ENCODE measurements at places on chromosomes 4 and X.

- no peak for DNase-seq
These were observed 4.4 kb downstream of the PRDM5 start for GRCh38 chr4:120918092-120918491.

DNA sequence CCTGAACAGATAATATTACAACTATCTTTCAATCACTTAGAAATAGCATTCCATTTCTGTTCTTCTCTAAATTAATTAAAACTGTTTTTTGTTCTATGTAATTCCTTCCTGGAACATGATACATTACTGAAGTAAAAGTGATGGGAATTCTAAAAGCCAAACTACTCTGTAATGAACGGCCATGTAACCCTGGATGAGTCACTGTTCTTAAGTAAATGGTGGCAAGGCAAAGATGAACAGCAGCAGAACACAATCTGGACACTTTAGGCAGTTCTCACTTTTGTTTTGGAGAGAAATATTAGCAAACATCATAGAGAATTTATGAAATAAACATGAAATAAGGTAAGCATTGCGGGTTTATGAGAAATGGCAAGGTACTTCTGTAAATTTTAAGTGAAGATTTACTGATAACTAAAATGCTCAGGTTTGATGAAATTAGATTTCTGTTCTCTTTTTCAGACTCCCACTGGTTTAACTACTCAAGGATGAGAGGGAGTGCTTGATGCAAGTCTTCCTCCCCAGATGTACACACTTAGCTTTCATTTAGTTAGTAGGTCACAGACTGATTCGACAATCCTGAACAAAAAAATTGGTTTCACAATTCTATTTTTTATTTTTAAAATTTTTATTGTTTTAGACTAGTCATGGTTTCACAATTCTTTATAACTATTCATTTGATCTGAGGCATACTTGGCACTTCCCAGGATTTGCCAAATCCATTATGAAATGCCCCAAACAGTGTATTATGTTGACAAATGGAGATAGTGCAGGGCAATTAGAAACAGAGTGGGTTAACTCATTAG, 964 bp upstream of the GPR82 start:
- no peak for DNase-seq

DNA sequence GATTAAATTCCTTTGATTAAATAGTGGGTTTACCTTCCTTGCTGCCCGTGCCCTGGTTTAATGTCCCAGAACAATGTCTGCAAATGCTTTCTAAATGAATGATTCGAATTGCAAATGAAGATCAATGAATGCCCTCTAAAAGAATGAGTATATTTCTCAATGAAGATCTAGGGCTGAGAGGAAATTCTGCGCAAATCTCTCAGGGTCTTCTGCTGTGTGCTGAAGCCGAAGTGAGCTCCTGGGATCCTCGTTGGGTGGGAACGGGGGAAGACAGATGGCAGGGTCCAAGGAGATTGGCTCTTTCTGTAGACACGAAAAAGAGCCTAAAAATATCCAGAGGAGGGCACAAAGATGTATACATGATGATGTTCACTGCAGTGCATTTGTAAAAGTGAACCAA, 224.8 kb downstream of the STIM2 start:
- DNase-seq, result no peak

DNA sequence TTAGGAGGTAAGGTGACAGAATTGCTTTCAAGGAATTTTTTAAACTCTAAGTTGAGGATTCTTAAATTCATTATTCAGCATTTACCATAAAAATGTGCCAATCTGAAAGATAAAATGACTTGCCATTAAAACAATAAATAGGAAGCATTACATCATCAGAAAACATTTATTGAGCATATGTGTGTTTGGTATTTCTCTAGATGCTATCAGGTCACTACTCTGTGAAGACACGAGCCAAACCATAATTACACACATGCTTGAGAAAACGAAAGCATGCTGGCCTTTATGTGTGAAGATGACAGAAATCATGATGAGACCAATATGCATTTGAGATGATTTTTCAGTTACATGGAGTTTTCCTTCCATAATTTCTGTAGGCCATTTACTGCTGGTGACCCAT, 12.3 kb upstream of the IL21 start:
- no peak for DNase-seq

DNA sequence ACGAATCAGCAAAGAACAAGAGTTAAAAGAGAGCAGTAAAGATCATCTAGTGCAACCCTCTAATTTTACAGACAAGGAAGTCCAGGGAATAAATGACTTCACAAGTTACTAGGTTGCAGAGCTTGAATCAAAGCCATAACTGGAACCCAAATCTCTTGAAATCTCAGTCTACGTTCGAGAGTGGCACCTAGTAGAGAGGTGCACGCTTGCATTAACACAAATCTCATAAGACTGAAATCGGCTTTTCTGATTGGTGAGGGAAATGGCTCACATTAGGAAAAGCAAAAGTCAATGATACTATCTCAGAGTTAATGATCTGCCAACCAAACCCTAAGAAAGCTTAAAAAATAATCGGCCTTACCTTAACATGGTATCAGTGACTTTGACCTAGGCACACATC, 43.0 kb downstream of the FAT1 start:
- DNase-seq, result no peak

GRCh38 chr4:81751531-81752289, 280.0 kb upstream of the RASGEF1B start:
- DNase-seq, result no peak

DNA sequence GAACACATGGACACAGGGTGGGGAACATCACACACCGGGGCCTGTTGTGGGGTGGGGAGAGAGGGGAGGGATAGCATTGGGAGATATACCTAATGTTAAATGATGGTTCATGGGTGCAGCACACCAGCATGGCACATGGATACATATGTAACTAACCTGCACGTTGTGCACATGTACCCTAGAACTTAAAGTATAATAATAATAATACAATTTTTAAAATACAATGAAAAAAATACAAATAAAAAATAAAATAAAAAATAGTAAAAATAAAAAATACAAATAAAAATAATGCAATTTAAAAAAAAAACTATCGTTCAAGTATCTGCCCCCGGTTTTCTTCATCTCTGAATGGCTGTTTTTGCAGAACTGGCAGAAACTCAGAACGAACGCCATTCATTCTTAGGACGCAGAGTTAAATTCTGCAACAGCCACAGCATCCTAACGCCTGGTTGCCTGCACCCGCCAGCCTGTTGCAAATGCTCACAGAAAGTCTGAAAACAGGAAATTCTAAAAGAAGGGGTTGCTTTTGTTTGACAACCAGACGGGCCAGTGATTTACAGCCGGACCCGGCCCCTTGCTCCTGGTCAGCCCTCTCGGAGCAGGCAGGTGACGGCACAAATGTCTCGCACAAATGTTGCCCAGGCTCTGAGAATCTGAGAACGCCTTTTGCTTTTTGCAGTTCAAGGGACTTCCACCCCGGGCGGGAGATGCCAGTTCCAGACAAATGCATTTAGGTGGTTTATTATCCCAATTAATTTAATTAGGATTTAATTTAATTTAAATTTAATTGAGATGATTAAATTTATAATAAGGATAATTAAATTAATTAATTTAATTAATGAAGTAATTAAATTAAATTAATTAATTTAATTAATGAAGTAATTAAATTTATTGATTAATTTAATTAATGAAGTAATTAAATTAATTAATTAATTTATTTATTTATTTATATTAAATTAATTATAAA, 47.8 kb downstream of the CRLF2 start:
- DNase-seq, result no peak

GRCh38 chr4:162232349-162232748, 68.5 kb upstream of the FSTL5 start:
- DNase-seq, result no peak

DNA sequence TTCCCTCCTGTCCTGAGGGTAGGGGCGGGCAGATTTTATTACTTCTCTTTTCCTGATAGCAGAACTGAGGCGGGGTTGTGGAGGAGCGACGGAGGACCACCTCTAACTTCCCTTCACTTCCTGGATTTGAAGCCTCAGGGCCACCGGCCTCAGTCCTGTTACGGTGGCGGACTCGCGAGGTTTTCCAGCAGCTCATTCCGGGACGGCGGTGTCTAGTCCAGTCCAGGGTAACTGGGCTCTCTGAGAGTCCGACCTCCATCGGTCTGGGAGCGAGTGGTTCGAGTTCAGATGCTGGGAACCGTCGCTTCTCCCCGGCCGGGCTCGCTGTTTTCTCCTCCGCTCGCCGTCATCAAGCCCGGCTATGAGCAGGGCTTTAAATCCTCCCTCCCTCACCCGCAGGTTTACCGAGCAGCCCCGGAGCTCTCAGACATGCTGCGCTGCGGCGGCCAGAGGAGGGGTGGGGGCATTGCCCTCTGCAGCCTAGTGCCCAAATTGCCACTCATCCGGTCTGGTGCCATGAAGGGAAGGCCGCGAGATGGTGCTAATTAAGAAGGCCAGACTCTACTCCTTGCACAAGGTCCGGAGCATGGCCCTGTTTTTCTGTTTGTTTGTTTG, 23.3 kb downstream of the HAND2 start:
- no peak for DNase-seq

DNA sequence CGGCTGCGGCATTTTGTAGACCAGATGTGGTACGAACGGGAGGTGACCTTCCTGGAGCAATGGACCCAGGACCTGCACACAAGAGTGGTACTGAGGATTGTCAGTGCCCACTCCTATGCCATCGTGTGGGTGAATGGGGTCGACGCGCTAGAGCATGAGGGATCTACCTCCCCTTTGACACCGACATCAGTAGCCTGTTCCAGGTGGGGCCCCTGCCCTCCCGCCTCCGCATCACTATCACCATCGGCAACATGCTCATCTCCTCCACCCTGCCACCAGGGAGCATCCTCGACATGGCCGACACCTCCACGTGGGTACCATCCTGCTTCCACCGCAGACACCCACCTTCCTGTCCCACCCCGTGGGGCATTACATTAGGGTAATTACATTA, 46.2 kb downstream of the SMARCA5 start:
- no peak for DNase-seq

DNA sequence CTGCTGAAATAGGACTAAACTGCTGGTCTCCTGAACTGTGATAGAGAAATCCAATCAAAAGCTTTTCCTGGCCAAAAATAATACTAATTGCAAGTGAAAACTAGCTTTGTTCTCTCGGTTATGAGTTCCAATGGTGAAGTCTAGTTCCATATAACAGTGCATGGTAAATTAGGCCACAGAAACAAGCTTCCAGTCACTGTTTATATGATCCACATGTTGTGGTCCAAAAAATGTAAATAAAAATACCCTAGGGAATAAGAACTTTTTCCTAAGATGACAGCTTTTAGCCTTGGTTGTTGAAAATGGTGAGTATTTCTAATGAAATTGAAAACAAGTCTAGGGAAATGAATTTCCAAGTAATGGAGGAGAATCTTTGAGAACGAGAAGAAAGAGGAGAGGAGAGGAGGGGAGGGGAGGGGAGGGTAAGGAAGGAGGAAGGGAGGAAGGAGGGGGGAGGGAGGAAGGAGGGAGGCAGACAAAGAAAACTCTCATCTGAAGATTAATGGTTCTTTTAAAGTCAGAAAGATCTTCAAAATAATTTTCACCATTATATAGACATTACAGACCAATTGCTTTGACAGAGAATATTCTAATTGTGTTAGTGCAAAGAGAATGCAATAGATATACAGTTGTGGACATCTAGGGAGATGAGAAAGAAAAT, 26.1 kb downstream of the PALLD start:
- no peak for DNase-seq

Data from naive thymus-derived CD4-positive, alpha-beta T cell (primary cell).